Activated naive CD8-positive, alpha-beta T cell treated with anti-CD3 and anti-CD28 coated beads, Interleukin-2, amount 10 ng/mL, durations not matched to agents 7 days and 5 days (primary cell): ENCODE measurements at places on chromosomes 7 and 10. TPM values are rescaled to one million over a fixed set of nuclear protein-coding genes. Genes with fewer than 3 reads are reported as not detected.

DNA sequence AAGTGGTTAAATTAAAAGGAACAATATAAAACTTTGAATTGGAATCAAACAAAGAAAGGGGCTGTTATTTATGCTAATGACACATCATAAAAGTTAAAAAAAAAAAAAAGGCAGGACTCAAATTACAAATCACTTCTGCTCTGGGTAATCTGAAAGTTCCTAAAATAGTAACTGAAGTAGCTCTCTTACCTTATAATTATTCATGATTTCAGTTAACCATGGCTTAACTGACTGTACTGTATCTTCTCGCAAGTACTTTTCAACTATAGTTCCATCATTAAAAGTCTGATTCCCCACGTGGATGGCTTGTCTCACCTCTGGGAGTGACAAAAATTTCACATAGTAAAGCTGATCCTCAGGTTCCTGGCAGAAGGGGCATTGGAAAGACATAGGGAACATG is 82.5 kb downstream of the CPVL start:
- H3K4me1 ChIP-seq: no peaks in the 10 kb centered on the region
- no peak overlapping the region for H3K4me3 ChIP-seq
- no peaks in the 10 kb centered on the region for H3K36me3 ChIP-seq
- peaks cover 6% of the 10 kb centered on the region for H3K27me3 ChIP-seq
- DNase-seq: no peak

- no peaks in the 10 kb centered on the region for H3K27me3 ChIP-seq
- no peak overlapping the region for H3K27ac ChIP-seq
- H3K4me3 ChIP-seq: no peak overlapping the region
These were observed 23.9 kb upstream of the ZNF716 start for GRCh38 chr7:57425969-57426628.

DNA sequence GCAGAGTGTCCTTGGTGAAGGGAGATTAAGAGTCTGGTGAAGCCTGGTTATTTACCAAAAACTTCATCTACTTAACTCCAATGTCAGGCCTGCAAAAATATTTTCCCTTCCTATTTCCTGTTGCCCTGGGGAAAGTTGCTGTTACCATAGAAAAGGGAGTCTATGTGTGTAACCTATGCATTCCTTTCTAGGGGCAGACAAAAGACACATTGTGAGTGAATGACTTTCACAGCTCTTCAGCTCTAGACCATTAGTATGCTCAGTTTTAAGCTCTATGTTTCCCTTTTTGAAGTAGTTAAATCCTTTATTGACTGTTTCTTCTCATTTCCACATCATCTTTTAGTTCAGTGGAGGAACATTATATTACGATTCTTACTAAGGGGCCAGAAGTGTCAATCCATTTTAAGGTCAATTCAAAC is 45.6 kb upstream of the SGCE start:
- no peak overlapping the region for H3K4me3 ChIP-seq
- no peaks in the 10 kb centered on the region for H3K36me3 ChIP-seq
- H3K27ac ChIP-seq: no peak overlapping the region
- no peaks in the 10 kb centered on the region for H3K4me1 ChIP-seq
- no peak for DNase-seq

MMRN2 gene
- not detected for total RNA-seq

GRCh38 chr7:38211940-38212339 is 33.9 kb downstream of the STARD3NL start:
- no peaks in the 10 kb centered on the region for H3K27me3 ChIP-seq
- peaks cover 17% of the 10 kb centered on the region for H3K36me3 ChIP-seq
- peaks cover 15% of the 10 kb centered on the region for H3K4me1 ChIP-seq
- H3K4me3 ChIP-seq: no peak overlapping the region
- no peak for DNase-seq

DNA sequence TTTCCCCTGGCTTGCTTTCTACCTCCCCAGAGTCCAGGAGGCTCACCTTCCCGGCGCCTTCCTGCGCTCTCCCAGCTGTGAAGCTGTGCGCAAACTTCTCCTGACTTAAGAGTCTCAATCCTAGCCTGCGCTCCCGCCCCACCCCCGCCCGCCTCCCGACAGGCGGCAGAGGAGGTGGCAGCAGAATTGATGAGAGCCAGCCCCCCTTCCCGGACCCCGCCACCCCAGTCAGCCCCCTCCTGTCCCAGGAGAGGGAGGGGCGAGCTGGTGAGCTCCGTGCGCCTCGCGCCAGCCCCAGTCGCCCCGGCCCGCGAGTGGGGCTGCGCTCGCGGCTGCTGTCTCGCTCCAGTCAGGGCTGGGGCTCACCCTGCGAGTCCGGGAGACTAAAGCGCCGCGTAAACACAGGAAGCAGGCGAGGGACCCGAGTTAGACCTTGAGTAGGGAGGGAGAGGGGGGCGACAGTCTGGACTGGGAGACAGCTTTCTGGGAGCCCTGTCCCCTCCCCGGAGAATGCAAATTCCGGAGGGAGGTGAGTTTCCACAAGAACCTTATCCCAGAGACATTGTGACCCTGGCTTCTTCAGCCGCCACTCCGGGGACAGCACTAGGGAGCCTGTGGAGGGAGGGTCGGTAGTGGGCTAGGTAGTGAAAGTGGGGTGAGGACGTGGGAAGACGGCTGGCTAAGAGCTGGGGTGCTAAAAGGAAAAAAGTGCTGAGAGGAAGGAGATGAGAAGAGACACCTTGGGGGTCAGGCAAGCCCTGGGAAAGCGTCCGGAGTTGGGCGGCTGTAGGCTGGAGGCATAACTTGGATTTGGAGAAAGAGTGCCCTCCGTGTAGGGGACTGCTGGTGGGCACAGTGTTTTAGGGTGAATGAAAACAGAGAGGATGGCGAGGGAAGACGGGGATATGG is at the start of gene CALCR:
Gene CALCR, minus strand, starts transcription at position 79 of the 909 bp plus-strand sequence. CDS start 87,743 bp downstream, outside the sequence.
- H3K36me3 ChIP-seq: no peaks in the 10 kb centered on the region
- H3K4me3 ChIP-seq: no peak within 1 kb of the TSS
- H3K4me1 ChIP-seq: peaks cover 2% of the 10 kb centered on the region
- peaks cover 44% of the 10 kb centered on the region for H3K27me3 ChIP-seq

GRCh38 chr7:3120513-3120912 is 76.8 kb upstream of the CARD11 start:
- H3K27me3 ChIP-seq: no peaks in the 10 kb centered on the region
- DNase-seq: no peak
- H3K4me3 ChIP-seq: peak overlapping the region; percentile 70
- H3K36me3 ChIP-seq: peaks cover 26% of the 10 kb centered on the region
- peak overlapping the region; percentile 85 for H3K27ac ChIP-seq
- H3K4me1 ChIP-seq: peaks cover 38% of the 10 kb centered on the region

GRCh38 chr7:70347463-70348254 is 749.4 kb downstream of the AUTS2 start:
- H3K4me3 ChIP-seq: no peak overlapping the region
- no peak overlapping the region for H3K27ac ChIP-seq
- H3K4me1 ChIP-seq: peaks cover 16% of the 10 kb centered on the region
- DNase-seq: no peak
- peaks cover 21% of the 10 kb centered on the region for H3K27me3 ChIP-seq

DNA sequence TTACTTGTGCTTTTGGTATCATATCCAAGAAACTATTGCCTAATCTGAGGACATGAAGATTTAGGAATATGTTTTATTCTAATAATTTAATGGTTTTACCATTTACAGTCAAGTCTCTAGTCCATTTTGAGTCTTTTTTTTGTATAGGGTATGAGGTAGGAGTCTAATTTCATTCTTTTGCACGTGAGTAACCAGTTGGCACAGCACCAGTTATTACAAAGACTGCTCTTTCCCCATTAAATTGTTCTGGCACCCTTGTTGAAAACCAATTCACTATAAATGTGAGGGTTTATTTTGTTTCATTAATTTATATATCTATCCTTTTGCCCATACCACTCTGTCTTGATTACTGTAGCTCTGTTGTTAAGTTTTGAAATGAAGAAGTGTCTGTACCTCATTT is 381.6 kb downstream of the SUGCT start:
- H3K27ac ChIP-seq: no peak overlapping the region
- DNase-seq: no peak
- no peak overlapping the region for H3K4me3 ChIP-seq
- H3K4me1 ChIP-seq: no peaks in the 10 kb centered on the region
- H3K27me3 ChIP-seq: peaks cover 3% of the 10 kb centered on the region

GRCh38 chr7:75716992-75717626 is 21.6 kb downstream of the HIP1 start:
- peaks cover 6% of the 10 kb centered on the region for H3K27me3 ChIP-seq
- H3K4me3 ChIP-seq: no peak overlapping the region
- no peaks in the 10 kb centered on the region for H3K36me3 ChIP-seq
- no peak for DNase-seq
- H3K4me1 ChIP-seq: peaks cover 4% of the 10 kb centered on the region

DNA sequence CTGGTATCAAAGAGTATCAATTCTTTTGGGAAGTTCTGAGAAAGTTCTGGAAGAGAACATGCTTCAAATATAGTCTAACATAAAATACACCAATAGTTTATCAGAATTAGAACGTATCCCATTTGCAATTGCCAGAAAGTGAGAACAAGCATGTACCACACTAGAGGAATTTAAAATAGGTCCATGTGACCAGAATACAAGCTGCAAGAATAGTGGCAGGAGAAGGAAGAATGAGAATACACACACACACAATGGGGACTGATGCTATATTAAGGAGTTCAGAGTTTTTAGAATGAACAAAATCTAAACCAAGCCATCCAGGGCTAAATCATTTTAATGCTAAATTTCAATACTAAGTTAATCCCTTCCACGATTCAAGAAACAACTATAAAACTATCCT is 99.1 kb upstream of the TMEM168 start:
- H3K27ac ChIP-seq: no peak overlapping the region
- no peaks in the 10 kb centered on the region for H3K27me3 ChIP-seq
- no peaks in the 10 kb centered on the region for H3K4me1 ChIP-seq
- no peak overlapping the region for H3K4me3 ChIP-seq
- H3K36me3 ChIP-seq: peaks cover 34% of the 10 kb centered on the region

TMEM184A gene
- total RNA-seq: not detected

DNA sequence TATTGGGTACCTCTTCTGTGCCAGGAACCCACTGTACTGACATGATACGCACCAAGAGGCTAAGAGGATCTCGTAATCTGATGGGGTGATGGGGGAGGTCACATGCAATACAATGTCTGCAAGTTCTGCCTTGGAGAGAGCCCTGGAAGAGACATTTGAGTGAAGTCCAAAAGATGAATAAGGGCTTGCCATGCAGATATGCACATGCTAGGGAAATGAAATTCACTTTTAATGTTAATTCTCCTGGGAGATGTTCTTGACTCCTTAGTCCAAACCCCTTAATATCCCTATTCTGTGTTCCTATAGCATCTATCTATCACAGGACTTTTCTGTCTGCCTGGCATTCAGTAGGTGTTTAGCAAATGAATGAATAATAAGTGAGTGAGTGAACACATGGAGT is 54.0 kb upstream of the GLCCI1 start:
- H3K27ac ChIP-seq: no peak overlapping the region
- DNase-seq: no peak
- H3K36me3 ChIP-seq: peaks cover 9% of the 10 kb centered on the region
- no peak overlapping the region for H3K4me3 ChIP-seq
- H3K4me1 ChIP-seq: no peaks in the 10 kb centered on the region

GRCh38 chr10:109173121-109173520 is 750.2 kb downstream of the XPNPEP1 start:
- no peak overlapping the region for H3K4me3 ChIP-seq
- H3K27ac ChIP-seq: no peak overlapping the region
- DNase-seq: no peak
- H3K4me1 ChIP-seq: no peaks in the 10 kb centered on the region
- no peaks in the 10 kb centered on the region for H3K27me3 ChIP-seq

C1QL3 gene
- total RNA-seq: not detected

PCLO gene
- not detected for total RNA-seq

DNA sequence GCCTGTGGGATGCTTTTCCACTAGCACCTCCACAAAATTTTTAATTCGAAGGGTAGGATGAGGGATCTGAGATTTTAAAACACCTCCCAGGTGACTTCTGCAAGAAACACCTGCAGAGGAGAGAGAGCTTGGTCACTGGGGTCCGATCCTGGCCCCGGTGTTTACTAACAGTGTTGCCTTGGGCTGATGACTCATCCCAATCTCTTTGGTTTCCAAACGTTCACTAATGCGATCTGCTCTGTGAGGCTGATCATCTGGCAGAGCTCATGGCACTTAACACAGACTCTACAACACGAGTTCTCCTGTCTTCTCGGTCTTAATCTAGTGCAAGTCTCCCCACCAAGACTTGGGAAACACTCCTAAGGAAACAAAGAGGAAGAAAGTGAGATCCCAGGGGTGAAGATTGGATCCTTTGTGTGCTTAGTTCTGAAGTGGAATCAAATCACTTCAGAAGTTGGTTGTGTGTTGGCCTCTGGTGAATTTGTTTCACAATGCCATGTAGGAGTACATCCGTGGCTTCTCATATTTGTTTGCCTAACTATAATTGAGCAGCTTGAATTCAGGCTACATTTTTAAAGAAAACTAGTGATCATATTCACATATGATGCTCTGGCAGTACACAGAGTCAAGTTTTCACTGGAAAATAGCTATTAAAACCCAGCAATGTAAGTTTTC is 407.9 kb downstream of the NRG3 start:
- no peaks in the 10 kb centered on the region for H3K27me3 ChIP-seq
- H3K36me3 ChIP-seq: no peaks in the 10 kb centered on the region
- no peaks in the 10 kb centered on the region for H3K4me1 ChIP-seq
- H3K27ac ChIP-seq: no peak overlapping the region

- peak overlapping the region; percentile 62 for H3K4me3 ChIP-seq
- DNase-seq: no peak
- H3K4me1 ChIP-seq: peaks cover 10% of the 10 kb centered on the region
- H3K27ac ChIP-seq: peak overlapping the region; percentile 13
- H3K36me3 ChIP-seq: no peaks in the 10 kb centered on the region
- H3K27me3 ChIP-seq: no peaks in the 10 kb centered on the region
These were observed 14.2 kb upstream of the SYPL1 start for GRCh38 chr7:106126170-106126938.

SEMA3A gene
- 3.2 TPM for total RNA-seq

- H3K4me3 ChIP-seq: no peak overlapping the region
- peaks cover 14% of the 10 kb centered on the region for H3K36me3 ChIP-seq
- peak; percentile 50 for DNase-seq
These were observed 101.6 kb downstream of the CCSER2 start for GRCh38 chr10:84429926-84430520.

DNA sequence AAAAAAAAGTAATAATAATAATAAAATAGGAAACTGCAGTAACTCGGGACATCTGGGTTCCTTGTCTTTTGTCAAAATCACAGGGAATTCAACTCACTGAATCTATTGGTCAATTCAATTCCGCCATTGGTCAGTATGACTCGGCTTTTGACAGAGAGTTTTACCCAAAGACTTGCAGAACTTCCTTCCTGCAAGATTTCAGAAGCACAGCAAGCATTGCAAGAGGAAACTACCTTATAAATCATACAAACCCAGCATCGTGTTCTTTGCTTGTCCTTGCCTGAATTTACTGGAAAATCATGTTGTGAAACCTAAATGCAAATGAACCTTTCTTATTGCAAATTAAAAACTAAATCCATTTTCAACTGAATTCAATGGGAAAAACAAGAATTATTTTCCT is 15.5 kb downstream of the KLF6 start:
- H3K27ac ChIP-seq: no peak overlapping the region
- peaks cover 4% of the 10 kb centered on the region for H3K36me3 ChIP-seq
- H3K4me1 ChIP-seq: peaks cover 17% of the 10 kb centered on the region
- no peak for DNase-seq

STK31 gene
- 0.48 TPM for total RNA-seq

PNLIP gene
- not detected for total RNA-seq

GRCh38 chr10:57222129-57222528 is 861.1 kb upstream of the ZWINT start:
- H3K27me3 ChIP-seq: no peaks in the 10 kb centered on the region
- no peak overlapping the region for H3K4me3 ChIP-seq
- no peaks in the 10 kb centered on the region for H3K36me3 ChIP-seq
- no peak for DNase-seq
- no peaks in the 10 kb centered on the region for H3K4me1 ChIP-seq
